HFF-Myc (cell line): ENCODE measurements at places on chromosomes 4 and X.

- DNase-seq = no peak
Measured at GRCh38 chrX:151912780-151913179, at the start of gene MAGEA4. Gene MAGEA4 (plus strand): TSS chrX:151912889. CDS start chrX:151923665, 10,776 bp downstream.

DNA sequence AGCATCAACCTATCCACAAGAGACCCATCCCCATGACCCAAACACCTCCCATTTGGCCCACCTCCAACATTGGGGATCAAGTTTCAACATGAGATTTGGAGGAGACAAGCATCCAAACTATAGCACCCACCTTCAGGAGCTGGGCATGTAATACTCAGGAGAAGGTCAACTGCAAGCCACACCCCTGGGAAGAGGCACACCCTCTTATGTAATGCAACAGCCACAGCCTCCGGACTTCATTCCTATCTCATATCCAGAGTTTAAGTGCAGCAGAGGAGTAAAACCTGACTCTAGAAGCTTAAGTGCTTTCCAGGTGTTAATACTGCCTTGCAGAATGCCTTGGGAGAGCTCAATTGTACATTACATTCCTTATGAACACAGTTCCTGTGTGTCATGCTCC lies 197.4 kb downstream of the PTTG2 start:
- no peak for DNase-seq

DNA sequence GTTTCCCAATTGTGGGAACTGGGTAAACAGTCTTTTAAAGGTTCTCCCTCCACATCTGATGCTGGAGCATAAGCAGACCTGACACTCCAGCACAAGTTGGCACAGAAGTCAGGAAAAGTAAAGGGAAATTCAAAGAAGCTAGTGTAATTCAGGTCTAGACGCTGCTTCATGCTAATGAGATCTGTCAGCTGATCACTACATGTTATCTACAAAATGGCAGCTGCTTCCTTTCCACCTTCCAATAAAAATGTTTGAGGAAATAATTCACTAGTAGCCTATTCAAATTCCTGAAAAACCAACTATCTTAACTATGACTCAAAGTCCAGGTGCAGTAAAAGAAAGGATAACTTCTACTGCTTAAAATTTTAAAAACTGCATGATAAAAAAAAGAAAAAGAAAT lies 29.3 kb downstream of the DCAF8L2 start:
- no peak for DNase-seq

DNA sequence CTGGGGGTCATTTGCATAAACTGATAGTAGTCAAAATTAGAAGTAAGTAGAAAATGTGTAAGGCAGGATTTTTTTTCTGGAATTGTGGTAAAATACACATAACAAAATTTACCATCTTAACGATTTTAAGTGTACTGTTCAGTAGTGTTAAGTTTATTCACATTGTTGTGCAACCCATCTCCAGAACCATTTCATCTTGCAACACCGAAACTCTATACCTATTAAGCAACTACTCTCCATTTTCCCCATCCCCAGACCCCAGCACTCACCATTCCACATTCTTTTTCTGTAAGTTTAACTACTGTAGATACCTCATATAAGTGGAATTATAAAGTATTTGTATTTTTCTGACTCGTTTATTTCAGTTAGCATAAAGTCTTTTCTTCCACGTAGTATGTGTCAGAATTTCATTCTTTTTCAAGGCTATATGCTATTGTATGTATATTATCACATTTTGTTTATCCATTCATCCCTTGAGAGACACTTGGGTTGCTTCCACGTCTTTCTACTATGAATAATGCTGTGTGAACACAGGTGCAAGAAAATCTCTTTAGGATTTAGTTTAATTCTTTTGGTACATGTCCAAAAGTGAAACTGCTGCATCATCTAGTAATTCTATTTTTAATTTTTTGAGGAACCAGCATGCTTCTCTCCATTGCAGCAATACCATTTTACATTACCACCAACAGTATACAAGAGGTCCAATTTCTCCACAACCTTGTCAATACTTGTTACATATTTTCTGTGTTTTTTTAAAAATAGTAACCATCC lies 39.1 kb upstream of the NSUN7 start:
- no peak for DNase-seq

DNA sequence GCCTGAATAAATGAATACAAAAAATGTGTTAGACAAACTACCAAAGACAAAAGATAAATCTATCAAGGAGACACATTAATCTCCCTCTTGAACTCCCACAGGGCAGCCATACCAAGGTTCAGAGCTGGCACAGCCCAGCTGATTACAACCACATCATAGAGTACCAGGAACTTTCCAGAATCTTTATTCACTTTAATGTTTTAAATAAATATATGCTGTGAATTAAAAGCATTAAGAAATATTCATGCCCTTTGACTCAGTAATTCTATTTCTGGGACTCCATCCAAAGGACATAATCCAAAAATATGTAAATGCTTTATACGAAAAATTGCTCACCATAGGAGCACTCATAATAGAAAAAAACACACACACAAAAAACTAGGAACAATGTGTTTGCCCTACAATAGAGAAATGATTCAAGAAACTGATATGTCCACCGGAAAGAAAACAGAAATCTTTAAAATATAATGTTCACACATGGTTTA lies 126.0 kb downstream of the LDB2 start:
- DNase-seq = no peak

- DNase-seq = no peak
Measured at GRCh38 chr4:40204507-40205258, 7.9 kb downstream of the RHOH start.

DNA sequence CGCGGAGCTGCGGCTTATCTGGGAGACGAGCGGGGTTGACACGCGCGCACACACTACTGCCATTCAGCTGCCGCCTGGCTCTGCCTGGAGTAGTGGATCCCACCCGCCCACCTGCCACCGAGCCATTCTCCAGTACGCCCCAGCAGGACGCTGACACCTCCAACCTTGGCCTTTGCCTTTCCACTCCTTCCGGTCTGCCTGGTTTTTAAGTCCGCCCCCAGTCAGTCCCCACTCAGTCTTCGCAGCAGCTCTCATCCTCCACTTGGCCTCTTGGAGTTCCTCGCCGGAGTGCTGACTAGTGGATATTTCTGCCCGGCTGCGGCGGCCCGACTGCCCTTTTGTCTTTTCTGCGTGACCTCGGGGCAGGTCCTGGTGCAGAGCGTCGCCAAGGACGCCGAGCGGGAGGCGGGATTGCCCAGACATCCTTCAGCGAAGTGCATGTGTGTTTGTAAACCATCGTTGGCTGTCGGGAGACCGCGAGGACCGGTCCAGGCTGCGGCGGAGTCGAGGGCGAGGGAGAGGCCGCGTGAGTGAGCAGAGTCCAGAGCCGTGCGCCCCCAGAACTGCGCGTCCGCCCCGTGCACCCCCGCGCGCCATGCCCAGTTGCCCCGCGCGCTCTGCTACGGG lies 1.1 kb downstream of the SLIT2 start:
- no peak for DNase-seq

DNA sequence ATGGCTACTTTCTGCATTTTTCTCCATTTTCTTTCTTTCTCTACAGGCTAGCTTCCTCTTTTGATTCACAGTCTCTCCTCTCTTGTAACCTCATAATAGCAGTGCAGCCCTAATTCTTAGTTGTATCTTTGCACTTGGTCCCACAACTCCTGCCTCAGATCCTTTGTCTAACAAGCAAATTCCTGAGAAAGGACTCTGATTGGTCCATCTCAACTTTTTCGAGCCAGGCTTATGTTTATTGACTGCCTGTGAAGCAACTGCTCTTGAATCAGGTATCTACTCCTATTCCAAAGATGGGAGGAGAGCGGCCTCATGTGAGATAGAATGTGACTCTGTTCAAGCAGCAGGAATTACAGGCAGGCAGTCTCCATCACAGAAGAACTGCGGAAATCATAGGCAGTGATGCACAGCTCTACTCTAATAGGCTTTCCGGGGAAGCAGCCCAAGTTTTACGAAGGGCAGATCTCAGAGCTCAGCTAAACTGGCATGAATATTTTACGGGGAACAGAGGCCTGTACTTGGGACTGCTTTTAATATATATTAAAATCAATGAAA lies 123.5 kb downstream of the GABRB1 start:
- DNase-seq = no peak

DNA sequence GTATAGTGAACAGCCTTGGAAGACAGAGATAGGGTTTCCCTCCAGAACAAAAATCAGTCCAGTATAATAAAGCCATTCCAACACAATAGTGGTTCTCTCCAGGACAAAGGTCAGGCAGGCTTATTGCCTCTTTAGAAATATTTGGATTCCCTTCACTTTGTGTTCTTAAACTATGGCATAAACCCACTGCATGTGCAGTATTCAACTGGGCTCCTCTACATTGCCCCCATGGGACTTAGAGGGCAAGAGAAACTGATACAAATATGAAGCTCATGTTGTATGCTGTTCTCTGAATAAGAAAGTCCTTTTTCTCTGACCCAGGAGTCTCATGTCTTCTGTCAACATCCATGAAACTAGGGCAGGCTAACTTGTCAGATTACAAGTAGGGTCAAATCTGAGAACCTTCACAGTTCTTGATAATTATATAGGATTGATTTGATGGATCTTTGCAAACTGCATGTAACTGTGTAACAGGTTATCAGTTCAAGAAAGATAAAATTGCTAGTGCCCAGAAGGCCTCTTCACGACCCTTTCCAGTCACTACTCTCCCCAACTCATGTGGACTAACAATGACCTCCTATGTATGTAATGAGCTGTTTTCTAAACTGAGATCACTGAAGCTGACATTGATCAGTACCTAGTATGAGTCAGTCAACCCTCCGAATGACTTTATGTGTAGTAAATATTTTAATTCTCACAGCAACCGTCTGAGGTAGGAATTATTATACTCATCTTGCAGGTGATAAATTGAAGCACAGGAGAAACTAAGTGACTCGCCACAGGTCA lies 31.9 kb upstream of the FAM9C start:
- DNase-seq = no peak

- no peak for DNase-seq
Measured at GRCh38 chr4:111330786-111331185, 707.9 kb upstream of the PITX2 start.

- no peak for DNase-seq
Measured at GRCh38 chr4:144104509-144105130, 35.9 kb downstream of the GYPA start.

- no peak for DNase-seq
Measured at GRCh38 chrX:54482839-54483593, 13.0 kb downstream of the FGD1 start.

- no peak for DNase-seq
Measured at GRCh38 chr4:30600246-30601017, 119.7 kb upstream of the PCDH7 start.

GRCh38 chr4:185839194-185839712 lies 27.3 kb upstream of the SORBS2 start:
- DNase-seq = peak; percentile 90
